ENCODE measurements at places on chromosomes 2 and 18. TPM values are rescaled to one million over a fixed set of nuclear protein-coding genes. Genes with fewer than 3 reads are reported as not detected.

DNA sequence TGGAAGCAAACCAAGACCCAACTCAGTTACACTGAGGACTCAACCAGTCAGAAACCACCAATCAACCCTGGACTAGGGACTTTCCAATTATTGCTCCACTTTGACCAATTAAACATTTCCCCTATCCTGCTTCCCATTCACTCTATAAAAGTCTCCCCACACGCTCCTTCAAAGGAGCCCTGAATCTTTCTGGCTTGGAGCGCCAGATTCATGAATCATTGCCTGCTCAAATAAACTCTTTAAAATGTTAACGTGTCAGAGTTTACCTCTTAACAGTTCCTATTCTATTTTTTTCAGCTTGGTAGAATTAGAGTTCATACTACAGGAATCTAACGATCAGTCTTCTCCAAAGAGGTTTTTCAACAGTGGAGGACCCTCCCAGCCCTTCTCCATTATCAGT lies 20.7 kb upstream of the SULT1C2 start:
- H3K27ac ChIP-seq, result no peak overlapping the region
- H3K36me3 ChIP-seq, result no peaks in the 10 kb centered on the region
- H3K4me3 ChIP-seq, result no peak overlapping the region
- no peak for DNase-seq
- no peaks in the 10 kb centered on the region for H3K4me1 ChIP-seq

DNA sequence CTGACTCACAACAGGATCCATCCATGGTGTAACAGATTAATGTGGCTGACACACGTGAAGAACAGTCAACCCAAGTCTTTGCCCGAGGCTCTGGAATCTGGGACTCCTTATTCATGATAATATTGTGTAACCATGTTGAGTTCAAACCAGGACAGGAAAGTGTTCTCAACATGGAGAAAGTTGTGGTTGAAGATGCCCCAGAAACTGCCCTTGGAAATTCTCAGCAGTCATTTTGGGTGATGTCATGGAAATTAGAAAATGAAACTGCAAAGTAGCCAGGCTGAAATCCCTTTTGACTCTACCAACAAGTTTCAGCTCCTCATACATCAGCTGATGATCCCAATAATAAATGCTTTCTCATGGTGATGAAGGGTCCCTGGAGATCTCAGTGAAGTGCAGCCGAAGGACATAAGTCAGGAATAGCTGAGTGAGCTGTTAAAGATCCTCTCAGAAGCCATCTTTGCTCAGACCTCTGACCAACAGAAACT lies 307.7 kb downstream of the TNS1 start:
- peaks cover 6% of the 10 kb centered on the region for H3K27me3 ChIP-seq
- no peak overlapping the region for H3K27ac ChIP-seq
- H3K4me1 ChIP-seq, result peaks cover 9% of the 10 kb centered on the region

DNA sequence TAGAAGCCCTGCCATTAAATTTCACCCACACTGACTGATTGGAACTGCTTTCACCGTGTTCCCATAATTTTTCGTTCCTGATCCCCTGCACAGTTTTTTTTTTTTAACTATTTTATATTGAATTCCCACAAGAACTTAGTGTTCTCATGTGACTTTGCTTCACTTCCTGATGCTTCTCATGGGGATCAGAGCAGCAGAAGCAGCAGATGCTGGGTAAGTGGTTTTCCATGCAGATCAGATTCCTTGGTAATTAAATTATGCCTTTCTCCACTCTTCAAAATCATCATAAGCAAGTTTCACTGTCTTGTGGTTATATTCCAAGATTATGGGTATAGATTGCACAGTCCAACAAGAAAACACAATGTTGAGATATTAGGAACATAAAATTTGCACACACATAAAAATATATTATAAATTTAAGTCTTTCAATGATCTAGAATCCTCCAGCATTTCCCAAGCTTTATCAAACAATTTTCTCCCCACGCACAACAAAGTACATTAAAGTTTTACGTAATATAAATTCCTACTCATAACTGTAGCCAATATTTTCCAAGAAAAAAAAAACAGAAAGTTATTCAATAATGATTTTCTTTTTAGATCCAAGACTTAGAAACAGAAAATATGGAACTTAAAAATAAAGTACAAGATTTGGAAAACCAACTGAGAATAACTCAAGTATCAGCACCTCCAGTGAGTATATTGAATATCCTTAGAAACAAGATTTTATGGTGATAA lies 277.9 kb downstream of the GULP1 start:
- no peak overlapping the region for H3K27ac ChIP-seq
- no peaks in the 10 kb centered on the region for H3K4me1 ChIP-seq
- no peak overlapping the region for H3K4me3 ChIP-seq
- H3K36me3 ChIP-seq, result no peaks in the 10 kb centered on the region
- no peak for DNase-seq
- no peaks in the 10 kb centered on the region for H3K27me3 ChIP-seq

DNA sequence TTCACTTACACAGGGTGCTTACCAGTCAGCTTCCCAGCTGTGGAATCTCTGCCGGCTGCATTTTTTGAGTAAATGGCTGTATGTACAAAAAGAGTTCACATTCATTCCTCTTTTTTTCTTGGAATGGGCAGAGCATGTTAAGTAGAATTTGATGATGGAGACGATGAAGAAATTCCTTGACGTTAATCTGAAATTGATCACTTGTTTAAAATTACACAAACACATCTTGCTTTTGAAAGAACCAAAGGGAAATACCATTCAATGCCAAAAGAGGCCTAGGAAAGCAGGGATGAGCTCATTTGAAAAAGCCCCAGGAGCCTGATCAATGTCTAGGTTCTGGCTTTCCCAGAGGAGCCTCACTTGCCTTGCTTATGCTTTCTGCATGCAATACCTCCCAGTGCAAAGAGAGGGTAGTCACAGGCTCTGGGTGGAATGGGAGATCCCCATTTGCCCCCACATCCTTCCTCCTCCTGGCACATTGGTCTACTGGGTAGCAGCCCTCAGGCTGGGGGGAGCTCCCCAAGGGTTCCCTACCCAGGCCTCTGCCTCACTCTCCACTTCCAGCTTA lies 12.3 kb upstream of the SMAD7 start:
- peak overlapping the region; percentile 38 for H3K27ac ChIP-seq
- no peaks in the 10 kb centered on the region for H3K36me3 ChIP-seq
- no peak overlapping the region for H3K4me3 ChIP-seq
- H3K4me1 ChIP-seq, result peaks cover 12% of the 10 kb centered on the region
- H3K27me3 ChIP-seq, result no peaks in the 10 kb centered on the region

GRCh38 chr2:45769056-45769455 lies 117.6 kb downstream of the PRKCE start:
- H3K27ac ChIP-seq, result no peak overlapping the region
- no peak for DNase-seq
- no peaks in the 10 kb centered on the region for H3K36me3 ChIP-seq
- H3K4me1 ChIP-seq, result peaks cover 4% of the 10 kb centered on the region

DNA sequence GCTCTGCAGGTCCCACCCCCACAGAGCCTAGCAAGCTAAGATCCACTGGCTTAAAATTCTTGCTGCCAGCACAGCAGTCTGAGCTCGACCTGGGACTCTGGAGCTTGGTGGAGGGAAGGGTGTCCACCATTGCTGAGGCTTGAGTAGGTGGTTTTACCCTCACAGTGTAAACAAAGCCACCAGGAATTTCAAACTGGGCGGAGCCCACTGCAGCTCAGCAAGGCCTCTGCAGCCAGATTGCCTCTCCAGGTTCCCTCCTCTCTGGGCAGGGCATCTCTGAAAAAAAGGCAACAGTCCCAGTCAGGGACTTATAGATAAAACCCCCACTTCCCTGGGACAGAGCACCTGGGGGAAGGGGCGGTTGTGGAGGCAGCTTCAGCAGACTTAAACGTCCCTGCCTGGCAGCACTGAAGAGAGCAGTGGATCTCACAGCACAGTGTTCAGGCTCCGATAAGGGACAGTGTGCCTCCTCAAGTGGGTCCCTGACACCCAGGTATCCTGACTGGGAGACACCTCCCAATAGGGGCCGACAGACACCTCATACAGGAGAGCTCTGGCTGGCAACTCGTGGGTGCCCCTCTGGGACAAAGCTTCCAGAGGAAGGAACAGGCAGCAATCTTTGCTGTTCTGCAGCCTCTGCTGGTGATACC lies 20.0 kb upstream of the NEMP2 start:
- no peak for DNase-seq
- H3K27me3 ChIP-seq, result no peaks in the 10 kb centered on the region
- no peaks in the 10 kb centered on the region for H3K36me3 ChIP-seq
- no peak overlapping the region for H3K27ac ChIP-seq

- H3K36me3 ChIP-seq, result no peaks in the 10 kb centered on the region
- H3K4me1 ChIP-seq, result peaks cover 7% of the 10 kb centered on the region
- peaks cover 55% of the 10 kb centered on the region for H3K27me3 ChIP-seq
- DNase-seq, result no peak
Observed at GRCh38 chr2:104844807-104845551, 8.9 kb upstream of the POU3F3 start.

GRCh38 chr2:240626531-240627300 lies 1.4 kb downstream of the GPR35 start:
- no peaks in the 10 kb centered on the region for H3K36me3 ChIP-seq
- H3K4me1 ChIP-seq, result peaks cover 26% of the 10 kb centered on the region
- peak overlapping the region; percentile 48 for H3K27ac ChIP-seq
- peak; percentile 41 for DNase-seq
- no peaks in the 10 kb centered on the region for H3K27me3 ChIP-seq

- H3K4me3 ChIP-seq, result peak overlapping the region; percentile 61
- H3K27me3 ChIP-seq, result no peaks in the 10 kb centered on the region
- H3K4me1 ChIP-seq, result peaks cover 10% of the 10 kb centered on the region
- DNase-seq, result no peak
- H3K36me3 ChIP-seq, result no peaks in the 10 kb centered on the region
Observed at GRCh38 chr2:37975808-37976207, 50.7 kb downstream of the RMDN2 start.

- peaks cover 1% of the 10 kb centered on the region for H3K27me3 ChIP-seq
- no peak overlapping the region for H3K27ac ChIP-seq
- H3K4me1 ChIP-seq, result no peaks in the 10 kb centered on the region
- H3K36me3 ChIP-seq, result peaks cover 7% of the 10 kb centered on the region
- H3K4me3 ChIP-seq, result no peak overlapping the region
- DNase-seq, result no peak
Observed at GRCh38 chr2:188285774-188286173, 5.9 kb upstream of the GULP1 start.

- no peak for DNase-seq
- no peak overlapping the region for H3K27ac ChIP-seq
- H3K4me3 ChIP-seq, result no peak overlapping the region
- peaks cover 5% of the 10 kb centered on the region for H3K4me1 ChIP-seq
- H3K36me3 ChIP-seq, result no peaks in the 10 kb centered on the region
- H3K27me3 ChIP-seq, result peaks cover 1% of the 10 kb centered on the region
Observed at GRCh38 chr2:9984871-9985480, 33.5 kb downstream of the GRHL1 start.

- peak overlapping the region; percentile 82 for H3K4me3 ChIP-seq
- peaks cover 20% of the 10 kb centered on the region for H3K4me1 ChIP-seq
- no peak for DNase-seq
Observed at GRCh38 chr2:219204425-219205164, 2.0 kb upstream of the ZFAND2B start.

DNA sequence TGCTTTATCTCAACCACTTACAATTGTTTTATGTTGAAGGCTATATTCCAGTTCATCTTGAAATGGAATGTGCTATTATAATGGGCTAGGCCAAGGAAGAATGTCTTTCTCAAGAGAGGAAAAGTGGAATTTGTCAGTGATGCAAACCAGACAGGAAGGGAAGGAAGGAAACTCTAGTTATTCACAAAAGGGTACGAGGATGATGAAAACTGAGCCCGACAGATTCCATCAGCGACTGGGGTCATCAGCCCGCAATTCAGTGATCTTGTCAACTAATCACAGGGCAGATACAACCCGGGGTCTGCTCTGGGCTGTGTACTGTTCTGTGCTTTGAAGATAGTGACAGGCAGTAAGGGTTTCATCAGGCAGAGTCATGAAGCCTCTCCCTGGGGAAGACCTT lies 23.4 kb upstream of the LYPD6 start:
- no peaks in the 10 kb centered on the region for H3K4me1 ChIP-seq
- no peak for DNase-seq
- H3K36me3 ChIP-seq, result no peaks in the 10 kb centered on the region

DNA sequence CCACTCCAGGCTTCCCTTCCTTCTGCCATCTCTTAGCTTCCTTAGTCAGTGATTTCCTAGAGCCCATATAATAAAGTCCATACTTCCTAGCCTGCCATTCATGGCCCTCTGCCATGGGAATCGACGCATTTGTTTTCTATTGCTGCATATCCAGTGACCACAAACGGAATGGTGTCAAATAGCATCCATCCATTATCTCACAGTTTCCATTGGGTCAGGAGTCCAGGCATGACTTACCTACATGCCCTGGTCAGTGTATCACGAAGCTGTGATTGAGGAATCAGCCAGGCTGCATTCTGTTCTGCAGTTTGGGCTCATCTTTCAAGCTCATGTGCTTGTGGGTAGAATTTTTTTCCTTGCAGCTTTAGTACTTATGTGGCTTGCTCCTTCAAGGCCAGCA lies 209.7 kb upstream of the EPAS1 start:
- peaks cover 11% of the 10 kb centered on the region for H3K36me3 ChIP-seq
- peaks cover 4% of the 10 kb centered on the region for H3K4me1 ChIP-seq
- H3K27me3 ChIP-seq, result no peaks in the 10 kb centered on the region
- no peak overlapping the region for H3K4me3 ChIP-seq
- no peak for DNase-seq

DNA sequence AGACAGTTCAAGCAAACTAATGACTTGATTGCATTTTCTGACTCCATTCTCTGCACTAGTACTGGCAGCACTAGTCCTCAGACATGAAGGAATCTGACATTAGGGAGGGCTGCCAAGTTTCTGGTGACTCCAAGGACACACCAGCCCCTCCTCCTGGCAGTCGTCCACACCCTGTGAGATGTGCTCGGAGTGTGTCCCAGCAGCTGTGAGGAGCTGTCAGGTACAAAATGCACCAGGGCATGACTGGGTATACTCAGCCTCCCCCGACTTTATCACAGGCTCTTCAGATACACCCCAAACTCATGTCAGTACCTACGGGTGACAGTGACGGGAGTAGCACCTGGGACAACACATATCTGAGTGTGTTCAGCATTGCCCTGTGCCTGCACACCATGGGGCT lies 43.1 kb downstream of the EDAR start:
- no peak overlapping the region for H3K27ac ChIP-seq
- peaks cover 7% of the 10 kb centered on the region for H3K27me3 ChIP-seq
- peaks cover 9% of the 10 kb centered on the region for H3K36me3 ChIP-seq
- DNase-seq, result no peak

GRCh38 chr2:67057901-67058703 lies 339.0 kb upstream of the ETAA1 start:
- H3K4me3 ChIP-seq, result no peak overlapping the region
- H3K27ac ChIP-seq, result no peak overlapping the region
- no peak for DNase-seq
- H3K27me3 ChIP-seq, result no peaks in the 10 kb centered on the region

Gene IL18RAP
- 355 TPM for total RNA-seq

Gene SDC1
- total RNA-seq, result not detected

Gene CFLAR
- 438 TPM for total RNA-seq

Gene SATB2
- total RNA-seq, result 0.71 TPM

Gene IL36A
- not detected for total RNA-seq

Gene FSHR
- total RNA-seq, result not detected

Gene CXCR4
- total RNA-seq, result 72.1 TPM

Gene HAAO
- total RNA-seq, result not detected

Gene PCBP1
- total RNA-seq, result 357 TPM

Gene TRIM43
- not detected for total RNA-seq

Gene KRTCAP3
- total RNA-seq, result 6.1 TPM

Measured in natural killer cell treated with Interleukin-12 subunit alpha and Interleukin-12 subunit beta and Interleukin-15 and Interleukin-18, amount 100 ng/mL, for 72 hours (primary cell).